ENCODE measurements at places on chromosomes 2 and 18.
A peak's percentile ranks its signal among the peaks of the same experiment; 100 is the strongest.

DNA sequence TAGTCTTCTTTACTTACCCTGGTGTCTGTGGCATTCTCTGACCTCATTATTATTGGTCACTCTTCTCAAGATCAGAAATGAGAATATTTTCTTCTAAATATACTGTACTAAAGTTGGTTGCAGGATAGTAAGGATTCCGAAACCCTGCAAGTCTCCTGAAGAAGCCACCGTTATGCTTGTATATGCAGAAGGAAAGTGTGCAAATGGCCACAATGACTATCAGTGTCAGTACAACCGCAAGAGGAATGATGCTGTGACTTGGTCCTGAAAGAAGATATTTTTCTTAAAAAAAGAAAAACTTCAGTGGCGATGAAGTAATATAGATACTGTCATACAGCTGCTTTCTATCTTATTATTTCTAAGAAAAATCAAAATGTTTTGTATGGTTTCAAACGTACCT, 120.7 kb downstream of the PLA2R1 start:
- DNase-seq: no peak

DNA sequence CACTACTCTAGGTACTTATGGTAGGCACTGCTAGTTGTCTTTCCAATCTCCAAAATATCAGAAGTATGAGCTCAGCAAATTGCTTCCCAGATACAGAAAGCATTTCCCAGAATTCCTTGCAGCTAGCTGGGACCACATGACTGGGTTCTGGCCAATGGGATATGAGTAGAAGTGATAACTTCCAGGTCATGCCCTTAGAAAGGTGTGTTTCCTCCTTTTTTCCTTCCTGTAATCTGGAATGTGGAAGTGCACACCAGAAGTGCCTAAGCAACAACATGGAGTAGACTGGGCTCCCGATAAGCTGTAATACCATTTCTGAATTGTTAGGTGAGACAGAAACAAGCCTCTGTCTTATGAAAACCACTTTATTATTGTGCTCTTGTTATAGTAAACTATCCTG, 279.8 kb downstream of the ZNF385B start:
- no peak for DNase-seq

- no peak for DNase-seq
These were observed 419 bp upstream of the GPR55 start for GRCh38 chr2:230925443-230925878.

GRCh38 chr2:176080540-176081375, 3.0 kb downstream of the EVX2 start:
- DNase-seq: no peak

- peak; percentile 75 for DNase-seq
These were observed 235.5 kb downstream of the GULP1 start for GRCh38 chr2:188527141-188527540.

GRCh38 chr18:72544092-72544886, at the start of gene CBLN2:
TSS of gene CBLN2 (minus strand) at chr18:72544342. CDS start at chr18:72542160, 2,182 bp downstream.
- peak; percentile 56 for DNase-seq

- DNase-seq: no peak
These were observed 152.6 kb downstream of the GALNT14 start for GRCh38 chr2:30985493-30986230.

DNA sequence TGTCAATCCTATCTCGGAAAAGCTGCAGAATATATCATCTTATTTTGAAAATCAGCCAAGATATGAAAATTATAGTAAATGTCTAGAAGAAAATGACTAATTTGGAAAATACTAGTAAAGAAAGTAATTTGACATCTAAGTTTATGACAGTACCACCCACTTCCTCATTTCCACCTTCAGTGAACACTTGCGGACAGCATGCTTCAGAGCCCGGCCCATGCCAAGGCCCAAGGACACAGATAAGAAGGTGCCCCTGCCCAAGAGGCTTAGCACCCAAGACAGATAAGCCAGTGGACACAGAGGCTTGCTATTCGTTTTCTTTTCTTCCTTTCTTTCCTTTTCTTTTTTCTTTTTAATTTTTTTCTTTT, 4.8 kb upstream of the KCNG2 start:
- DNase-seq: no peak

- peak; percentile 89 for DNase-seq
These were observed 141.9 kb upstream of the CTAGE1 start for GRCh38 chr18:22559414-22560274.

GRCh38 chr2:27191070-27191829, 20.6 kb upstream of the ATRAID start:
- peak; percentile 81 for DNase-seq

DNA sequence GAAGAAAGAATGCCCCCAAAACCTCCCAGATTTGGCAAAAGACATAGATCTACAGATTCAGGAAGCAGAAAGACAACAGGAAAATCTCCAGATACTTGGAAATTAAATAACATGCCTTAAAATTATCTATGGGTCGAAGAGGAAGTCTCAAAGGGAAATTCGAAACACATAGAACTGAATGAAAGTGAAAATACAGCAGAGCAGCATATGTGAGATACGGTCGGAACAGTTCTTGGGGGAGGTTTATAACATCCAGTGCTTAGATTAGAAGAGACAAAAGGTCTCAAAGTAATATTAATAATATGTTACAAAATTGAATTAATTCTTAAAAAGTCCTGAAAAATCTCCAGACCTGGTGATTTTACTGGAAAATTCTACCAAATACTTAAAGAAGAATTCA, 14.3 kb downstream of the KCNG2 start:
- DNase-seq: no peak

- DNase-seq: peak; percentile 12
These were observed 31.0 kb downstream of the RALB start for GRCh38 chr2:120283649-120284048.

DNA sequence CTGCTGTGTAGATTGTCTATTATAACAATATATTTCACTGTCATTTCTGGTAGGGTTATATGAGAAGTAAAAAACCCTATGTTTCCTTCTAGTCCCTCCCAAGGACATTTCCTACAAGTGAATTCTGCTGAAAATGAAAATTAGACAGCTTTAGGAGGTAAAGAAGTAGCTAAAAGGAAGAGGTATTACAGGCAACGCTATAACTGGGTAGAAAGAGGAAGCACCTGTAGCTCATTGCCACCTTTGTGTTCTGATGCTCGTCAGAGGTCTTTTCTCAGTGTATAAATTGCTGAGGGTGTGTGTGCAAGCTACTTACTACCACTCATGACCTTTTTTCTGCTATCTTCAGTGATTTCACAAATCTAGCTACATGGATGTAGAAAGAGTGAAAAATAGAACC, 1.4 kb downstream of the DNAJC10 start:
- DNase-seq: peak; percentile 2

GRCh38 chr2:54939446-54940118, 110.7 kb downstream of the RTN4 start:
- no peak for DNase-seq

Data from fibroblast of the aortic adventitia (primary cell).